Cerebellar nuclear complex (tissue), 1 donor: ENCODE measurements at places on chromosomes 12 and 14.

GRCh38 chr14:32939254-32940065, 781 bp downstream of the NPAS3 start:
- no peak for DNase-seq

- DNase-seq, result no peak
Measured at GRCh38 chr12:88816201-88816600, 235.9 kb upstream of the KITLG start.

- no peak for DNase-seq
Measured at GRCh38 chr12:39412210-39412609, 30.7 kb downstream of the KIF21A start.

DNA sequence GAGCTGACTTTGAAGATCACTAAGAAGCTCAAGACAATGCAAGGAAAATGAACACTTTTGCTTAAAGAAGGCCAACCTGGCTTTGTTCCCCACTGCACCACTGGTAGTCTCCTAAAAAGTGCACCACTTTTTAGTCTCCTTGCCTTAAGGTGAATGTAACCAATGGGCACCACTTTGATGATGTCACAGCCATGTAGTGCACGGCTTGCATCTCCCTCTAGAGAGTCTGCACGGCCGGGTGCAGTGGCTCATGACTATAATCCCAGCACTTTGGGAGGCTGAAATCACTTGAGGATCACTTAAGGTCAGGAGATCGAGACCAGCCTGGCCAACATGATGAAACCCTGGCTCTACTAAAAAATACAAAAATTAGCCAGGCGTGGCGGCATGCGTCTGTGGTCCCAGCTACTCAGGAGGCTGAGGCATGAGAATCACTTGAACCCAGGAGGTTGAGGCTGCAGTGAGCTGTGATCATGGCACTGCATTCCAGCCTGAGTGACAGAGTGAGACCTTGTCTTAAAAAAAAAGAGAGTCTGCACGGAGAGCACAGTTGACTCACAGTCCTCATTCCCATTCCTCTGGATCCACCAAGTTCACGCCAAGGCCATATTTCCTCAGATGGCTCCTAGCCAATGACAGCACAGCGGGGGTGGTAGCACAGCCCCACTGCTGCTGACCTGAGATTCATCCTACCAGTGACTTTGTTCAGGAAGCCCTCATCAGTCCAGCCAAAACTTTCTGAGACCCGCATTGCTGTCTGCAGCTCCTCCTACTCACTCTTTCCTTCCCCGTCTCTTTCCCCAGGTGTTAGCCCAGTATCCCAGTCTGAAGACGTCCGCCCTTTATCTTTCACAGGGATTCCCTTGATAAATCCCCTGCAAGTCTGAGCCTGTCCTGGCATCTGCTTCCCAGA, 16.5 kb upstream of the IFT81 start:
- DNase-seq, result no peak

- DNase-seq, result no peak
Measured at GRCh38 chr14:65483647-65484046, 71.1 kb downstream of the FUT8 start.

- DNase-seq, result no peak
Measured at GRCh38 chr14:99148861-99149610, 123.0 kb downstream of the BCL11B start.

DNA sequence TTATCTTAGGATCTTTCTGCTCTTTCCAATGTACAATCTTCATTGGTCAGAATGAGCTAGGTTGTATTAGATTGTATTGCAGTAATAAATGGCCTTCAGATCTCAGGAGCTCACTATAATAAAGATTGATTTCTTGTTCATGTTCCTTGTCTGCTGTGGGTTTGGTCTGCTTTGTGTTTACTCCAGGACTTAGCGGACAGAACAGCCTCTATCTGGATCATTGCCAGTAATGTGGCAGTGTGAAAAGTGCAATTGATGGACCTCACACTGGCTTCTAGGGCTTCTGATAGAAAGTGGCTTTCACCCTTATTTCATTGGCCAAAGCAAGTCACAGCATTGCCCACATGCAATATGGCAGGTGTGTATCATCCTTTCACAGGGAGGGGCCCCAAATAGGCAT, 81.2 kb downstream of the BTG1 start:
- no peak for DNase-seq

GRCh38 chr14:69004731-69005431, 25.8 kb upstream of the ACTN1 start:
- no peak for DNase-seq

- no peak for DNase-seq
Measured at GRCh38 chr12:78555802-78556201, 308.8 kb upstream of the SYT1 start.

DNA sequence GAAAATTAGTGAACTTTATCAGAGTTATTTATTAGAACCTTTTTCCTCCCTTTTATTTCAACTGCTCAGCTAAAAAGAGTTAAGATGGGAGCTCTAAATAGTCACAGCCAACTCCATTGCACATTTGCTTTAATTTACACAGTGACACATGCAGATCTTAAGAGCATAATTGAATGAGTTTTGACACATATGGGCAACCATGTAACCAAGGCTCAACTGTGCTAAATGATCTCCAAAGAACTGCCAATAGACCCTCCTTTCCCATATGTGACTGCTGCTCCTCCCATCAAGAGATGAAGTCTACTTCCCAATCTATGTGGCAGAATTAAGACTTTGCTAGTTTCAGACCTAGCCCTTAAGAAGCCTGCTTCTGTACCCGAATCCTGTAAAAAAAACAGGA, 960.0 kb downstream of the BCL11B start:
- DNase-seq, result no peak

DNA sequence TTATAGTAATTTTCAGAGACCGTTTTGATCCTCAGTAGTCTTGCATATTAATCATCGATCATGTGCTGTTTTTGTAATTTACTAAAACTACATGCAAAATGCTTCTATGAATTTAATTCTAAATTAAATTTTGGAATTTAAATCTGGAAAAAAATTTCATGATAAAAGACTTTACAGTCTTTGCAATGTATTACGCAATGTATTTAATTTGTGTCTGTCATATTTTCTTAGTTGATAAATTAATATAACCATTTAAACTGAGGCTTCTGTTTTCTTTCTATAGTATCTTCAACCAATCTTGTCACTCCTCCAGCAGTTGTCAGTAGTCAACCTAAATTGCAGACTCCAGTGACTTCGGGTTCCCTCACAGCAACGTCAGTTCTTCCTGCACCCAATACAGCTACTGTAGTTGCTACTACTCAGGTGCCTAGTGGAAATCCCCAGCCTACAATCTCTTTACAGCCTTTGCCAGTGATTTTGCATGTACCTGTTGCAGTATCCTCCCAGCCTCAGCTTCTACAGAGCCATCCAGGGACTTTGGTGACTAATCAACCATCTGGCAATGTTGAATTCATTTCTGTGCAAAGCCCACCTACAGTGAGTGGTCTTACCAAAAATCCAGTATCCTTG, 94.8 kb downstream of the ATF7IP start:
- DNase-seq, result no peak

DNA sequence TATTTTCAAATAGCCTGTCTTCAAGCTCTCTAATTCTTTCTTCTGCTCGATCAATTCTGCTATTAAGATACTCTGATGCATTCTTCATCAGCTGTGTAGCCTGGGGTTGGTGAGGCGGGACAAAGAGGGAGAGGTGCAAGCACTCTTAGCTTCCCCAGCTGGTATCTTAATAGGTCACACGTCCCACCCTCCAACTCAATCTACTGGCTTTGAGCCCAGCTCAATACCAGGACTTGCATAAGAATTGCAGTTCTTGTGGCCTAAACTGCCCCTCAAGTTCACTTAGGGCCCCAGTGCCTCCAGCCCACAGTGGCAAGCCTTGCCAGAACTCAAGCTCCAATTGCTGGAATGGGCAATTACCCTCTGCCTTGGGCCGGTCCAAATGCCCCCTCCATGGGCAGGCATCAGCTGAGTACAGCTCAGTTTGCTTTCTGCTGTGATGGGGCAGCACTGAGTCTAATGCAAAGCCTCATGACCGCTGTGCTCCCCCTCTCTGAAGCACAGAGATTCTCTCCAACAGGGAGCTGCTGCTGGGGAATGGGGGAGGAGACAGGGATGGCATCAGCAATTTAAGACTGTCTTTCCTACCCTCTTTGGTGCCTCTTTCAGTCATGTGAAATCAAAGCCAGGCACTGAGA, 5.6 kb upstream of the SPATA7 start:
- no peak for DNase-seq

- no peak for DNase-seq
Measured at GRCh38 chr12:105954951-105955931, 183.5 kb downstream of the NUAK1 start.

DNA sequence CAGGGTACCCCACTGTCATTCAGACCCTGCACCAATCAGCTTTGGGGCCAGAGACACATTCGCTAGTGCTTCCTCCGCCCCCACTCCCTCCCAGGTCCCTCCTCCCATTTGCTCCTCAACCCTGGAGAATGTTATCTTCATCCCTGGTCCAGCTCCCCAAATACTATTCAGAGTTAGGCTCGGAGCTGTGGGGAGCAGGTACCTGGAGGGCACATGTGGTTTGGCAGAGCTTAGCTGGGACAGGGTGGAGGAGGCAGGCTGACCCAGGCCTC, 19.5 kb downstream of the VSX2 start:
- DNase-seq, result peak; percentile 77

DNA sequence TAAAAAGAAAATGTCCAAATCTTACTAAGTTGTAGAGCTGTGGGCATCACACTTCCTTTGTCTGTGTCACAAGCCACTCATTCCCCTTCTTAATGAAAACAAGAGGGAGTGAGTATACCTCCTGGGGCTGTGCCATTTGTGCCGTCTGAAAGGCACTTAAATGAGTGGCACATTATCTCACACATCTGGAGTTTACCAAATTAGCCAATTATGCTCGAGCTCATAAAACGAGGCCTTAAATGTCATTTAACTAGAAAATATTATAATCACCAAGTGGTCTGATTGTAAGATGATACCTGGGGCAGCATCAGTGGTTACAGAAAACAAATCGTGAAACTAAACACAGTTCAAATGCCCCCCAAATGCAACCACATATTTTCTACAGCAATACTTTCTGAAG, 146.1 kb downstream of the PAX9 start:
- no peak for DNase-seq

DNA sequence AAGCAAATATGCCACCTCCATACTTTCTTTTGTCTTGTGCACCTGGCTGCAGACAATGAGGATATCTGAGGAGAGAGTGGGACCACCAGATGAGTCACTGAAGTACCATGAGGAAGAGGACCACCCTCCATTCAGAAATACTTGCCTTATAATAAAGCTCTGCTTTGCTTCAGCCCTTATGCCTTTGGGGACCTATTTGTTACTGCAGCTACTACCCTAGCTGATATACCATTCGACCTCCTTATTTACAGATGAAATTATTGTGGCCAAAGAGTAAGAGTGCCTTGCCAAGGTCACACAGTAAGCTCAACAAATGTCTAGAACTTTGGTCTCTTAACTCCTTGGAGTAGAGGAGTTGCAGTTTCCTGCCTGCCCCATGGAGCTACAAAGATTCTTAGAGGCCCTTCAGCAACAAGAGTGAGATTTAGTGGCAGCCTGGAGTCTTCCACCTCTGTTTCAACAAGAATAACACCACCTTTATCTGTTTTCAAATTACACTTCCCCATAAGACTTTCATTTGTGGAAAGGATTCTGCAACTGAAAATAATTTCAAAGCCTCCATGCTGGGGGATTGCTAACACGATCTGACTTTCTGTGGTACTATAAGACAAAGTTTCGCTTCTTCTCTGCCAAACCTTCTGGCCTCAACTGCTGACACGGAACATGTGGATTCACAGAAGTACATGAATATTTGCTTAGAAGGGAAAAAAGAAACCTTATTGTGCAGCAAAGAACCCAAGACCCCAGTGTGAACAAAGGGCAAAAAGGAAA, 3.6 kb downstream of the CMKLR1 start:
- DNase-seq, result no peak

- no peak for DNase-seq
Measured at GRCh38 chr14:93037351-93037750, 78.4 kb downstream of the ITPK1 start.

DNA sequence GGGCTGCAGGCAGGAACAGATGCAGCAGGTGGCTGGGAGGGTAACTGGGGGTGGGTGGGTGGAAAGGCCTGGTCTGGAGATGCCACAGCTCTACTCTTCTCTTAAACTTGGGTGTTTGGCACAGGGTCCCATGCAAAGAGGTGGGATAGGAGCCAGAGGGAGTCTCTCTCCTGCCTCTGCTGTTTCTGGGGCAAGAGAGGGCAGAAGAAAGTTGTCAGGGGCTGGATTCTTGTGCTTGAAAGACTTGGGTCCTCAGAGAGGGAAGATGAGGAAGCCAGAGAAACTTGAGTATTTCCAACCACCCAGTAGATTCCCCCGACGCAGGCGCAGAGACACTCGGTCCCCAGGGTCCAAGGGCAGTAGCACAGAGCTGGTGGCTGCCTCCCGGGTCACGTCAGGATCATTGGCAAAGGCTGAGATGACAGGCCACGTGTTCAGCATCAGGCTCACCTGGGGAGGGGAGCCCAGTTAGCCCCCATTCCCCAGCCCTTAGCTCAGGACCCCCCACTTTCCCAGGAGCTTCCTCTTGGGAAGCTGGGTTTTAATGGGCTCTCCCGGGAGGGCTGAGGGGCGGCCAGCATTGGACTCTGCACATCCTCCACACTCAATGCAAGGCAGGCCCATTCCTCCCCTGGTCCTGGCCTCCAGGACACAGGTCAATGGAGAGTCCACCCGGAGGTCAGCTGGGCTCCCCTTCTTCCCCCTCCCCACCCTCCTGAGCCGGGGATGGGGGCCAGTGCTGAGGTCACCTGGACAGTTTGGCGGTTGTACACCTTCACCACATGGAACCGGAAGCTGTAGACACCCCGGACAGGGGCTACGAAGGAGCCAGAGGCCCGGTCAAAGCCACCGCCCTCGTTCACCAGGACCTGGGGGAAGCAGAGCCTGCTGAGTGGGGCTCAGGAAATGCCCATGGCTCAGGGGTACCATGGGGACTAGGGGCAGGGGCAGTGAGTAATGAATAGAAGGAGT, 1.6 kb downstream of the CBLN3 start:
- DNase-seq, result no peak

DNA sequence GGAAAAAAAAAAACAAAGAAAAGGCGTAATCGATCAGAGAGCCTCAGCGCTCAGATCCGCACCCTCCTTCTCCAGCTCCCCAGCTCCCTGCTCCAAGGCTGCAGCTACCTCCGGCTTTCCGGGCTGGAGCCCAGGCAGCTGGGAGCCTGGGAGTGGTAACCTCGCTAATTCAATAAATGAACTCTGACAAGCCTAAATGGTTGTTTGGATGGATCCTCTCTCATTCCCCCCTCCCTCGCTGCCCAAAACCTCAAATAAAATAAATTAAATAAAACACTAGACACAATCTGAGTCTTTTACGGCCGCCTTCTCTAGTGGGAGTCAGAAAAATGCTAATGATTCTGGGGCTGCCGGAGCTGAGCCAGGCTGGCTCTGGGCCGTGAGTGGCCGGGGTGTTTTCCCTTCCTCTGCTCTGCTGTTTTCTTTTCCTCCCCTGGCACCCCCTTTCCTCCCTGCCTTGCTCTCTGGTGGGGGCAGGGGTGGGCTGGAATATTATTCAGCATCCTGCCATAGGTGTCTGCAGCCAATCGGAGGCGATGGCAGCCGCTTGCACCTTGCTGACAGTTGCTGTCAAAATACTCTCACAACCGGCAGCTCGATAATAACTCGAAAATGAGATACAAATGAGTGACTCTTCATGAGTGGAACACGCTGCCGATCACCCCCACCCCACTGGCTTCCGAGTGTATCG, 76.1 kb downstream of the RBM19 start:
- no peak for DNase-seq
